ENCODE measurements at places on chromosomes 5 and 9.

- DNase-seq: no peak
These were observed 123.6 kb downstream of the C5orf15 start for GRCh38 chr5:133844836-133845235.

DNA sequence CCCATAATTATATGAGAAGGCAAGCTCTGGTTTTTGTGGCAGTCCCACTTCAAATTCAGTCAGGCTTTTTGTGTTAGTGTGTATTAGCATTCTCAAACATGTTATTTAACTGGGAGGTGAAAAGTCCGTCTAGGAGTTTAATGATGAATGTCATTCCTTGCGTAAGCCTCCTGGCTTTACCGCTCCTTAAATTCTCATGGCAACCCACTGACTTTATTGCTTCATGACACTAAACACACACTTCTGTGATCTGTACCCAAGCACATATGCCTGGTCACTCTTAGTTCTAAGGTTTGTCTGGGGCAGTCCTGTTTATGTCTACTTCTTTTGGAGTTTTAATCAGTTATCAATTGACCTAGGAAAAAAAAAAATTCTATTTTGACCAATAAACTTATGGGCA lies 677.9 kb upstream of the DMAC1 start:
- DNase-seq: no peak

DNA sequence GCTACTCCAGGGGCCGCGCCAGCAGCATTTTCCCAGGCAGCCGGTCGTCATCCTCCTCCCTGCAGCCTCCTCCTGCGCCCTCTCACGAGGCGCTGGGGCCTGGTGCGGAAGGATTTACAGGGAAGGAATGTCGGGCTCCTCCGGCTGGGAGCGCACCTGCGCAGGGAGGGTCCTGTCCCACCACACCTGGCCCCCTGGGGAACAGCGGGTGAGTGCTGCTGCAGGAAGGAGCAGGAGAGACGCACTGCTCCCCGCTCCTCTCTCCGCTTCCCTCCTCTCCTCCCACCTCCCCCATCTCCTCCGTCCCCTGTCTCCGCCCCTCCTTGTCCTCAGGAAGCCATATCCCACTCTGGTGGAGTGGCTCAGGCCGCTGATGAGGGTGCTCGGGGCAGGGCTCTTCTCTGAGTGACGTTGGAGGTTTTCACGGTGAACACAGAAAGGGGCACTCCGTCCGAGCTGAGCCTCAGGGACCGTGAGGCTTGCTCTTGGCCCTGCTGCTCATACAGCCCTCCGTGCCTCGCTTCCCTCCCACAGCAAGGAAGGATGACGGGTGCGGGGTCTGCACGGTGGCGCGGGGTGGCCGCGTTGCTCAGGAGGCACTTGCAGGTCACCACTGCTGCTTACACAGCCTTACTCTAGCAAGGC lies 31.3 kb downstream of the IRX4 start:
- DNase-seq: no peak

GRCh38 chr9:105243015-105243686 lies 1.3 kb upstream of the SLC44A1 start:
- peak; percentile 42 for DNase-seq

DNA sequence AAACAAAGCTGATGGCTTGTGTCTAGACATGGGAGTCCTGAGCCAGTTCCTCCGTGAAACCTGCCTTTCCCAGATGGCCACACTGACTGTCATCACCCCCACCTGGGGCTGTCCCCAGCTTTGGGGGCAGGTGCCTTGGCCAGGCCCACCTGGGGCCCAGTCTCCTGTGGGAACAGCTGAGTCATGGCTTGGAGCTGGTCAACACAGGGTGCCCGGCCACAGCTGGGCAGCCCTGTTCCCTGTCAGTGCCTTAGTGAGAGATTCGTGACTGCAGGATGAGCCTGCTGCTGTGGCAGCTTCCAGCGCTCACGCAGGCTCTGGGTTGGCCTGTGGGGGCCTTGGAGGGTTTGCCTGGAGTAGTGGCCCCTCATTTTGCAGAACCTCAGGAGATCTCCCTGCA lies 56.5 kb downstream of the COL5A1 start:
- DNase-seq: no peak

DNA sequence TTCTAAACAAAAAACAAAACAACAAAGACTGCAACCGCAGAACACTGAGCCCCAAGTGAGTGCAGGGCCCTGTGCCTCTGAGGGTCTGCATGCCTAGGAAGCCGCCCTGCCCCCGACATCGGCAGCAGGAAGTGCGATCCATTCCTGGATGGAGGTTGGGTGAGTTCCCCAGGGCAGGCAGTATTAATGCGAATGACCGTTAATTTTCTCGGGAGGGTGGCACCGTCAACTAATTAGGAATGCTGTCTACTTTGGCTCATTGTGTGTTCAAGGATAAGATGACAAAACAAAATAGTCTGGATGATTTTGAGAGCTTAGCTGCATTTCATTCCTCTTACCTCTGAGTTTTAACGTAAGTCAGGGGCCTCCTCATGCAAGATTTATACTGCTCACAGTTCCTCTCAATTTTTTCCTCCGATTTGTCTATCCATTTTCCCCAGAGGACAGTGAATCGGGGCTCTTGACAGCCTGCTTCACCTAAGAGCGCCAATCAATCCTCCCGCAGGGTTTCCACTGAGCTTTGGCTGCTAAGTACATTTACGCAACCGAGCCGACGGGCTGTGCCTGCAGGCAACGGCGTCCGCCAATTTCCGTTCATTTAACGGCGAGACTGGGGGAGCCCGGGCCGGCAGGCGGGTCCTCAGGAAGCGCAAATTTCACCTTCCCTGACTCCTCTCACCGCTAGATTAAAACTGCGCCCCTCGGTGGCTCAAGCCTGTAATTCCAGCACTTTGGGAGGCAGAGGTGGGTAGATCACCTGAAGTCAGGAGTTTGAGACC lies 2.9 kb upstream of the NXNL2 start:
- DNase-seq: no peak

DNA sequence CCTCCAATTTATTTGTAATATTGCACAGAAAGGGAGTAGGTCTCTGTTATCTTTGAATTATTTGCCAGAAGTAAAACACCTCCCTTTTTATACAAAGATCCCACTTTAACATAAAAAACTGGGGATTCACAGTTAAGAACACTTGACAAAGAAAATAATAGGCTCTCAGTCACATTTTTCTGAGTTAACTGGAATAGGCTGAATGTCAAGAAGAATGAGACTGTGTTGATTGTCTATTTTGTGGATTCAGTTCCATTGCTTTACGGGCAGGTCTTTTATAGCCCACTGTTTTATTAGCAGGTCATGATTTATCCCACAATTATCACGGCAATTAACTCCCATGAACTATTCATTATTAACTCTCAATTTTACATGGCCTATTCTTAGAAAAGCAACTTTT lies 427.4 kb downstream of the CTNND2 start:
- DNase-seq: no peak

DNA sequence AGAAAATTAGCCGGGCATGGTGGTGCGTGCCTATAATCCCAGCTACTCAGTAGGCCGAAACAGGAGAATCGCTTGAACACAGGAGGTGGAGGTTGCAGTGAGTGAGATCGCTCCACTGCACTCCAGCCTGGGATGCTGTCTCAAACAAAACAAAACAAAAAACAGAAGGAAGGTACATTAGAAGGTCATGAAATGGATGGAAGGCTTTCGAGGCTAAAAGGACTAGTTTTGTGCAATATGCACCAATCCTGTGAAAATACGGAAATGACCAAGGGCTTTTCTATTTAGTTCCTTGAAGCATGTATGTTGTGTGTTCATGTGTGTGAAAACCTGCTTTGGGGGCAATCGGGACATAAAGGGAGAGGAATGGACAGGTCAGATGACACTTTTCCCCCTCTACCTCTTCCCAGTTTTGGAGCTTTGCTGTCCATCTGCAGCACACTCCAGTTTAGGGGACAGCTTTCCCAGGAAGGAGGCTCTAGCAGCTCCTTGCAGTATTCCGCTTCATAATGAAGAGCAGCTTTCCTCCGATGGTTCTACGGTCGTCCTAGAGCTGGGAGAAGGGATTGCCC lies 15.0 kb downstream of the SPRY4 start:
- no peak for DNase-seq

GRCh38 chr5:172719211-172719610 lies 51.8 kb downstream of the DUSP1 start:
- no peak for DNase-seq

DNA sequence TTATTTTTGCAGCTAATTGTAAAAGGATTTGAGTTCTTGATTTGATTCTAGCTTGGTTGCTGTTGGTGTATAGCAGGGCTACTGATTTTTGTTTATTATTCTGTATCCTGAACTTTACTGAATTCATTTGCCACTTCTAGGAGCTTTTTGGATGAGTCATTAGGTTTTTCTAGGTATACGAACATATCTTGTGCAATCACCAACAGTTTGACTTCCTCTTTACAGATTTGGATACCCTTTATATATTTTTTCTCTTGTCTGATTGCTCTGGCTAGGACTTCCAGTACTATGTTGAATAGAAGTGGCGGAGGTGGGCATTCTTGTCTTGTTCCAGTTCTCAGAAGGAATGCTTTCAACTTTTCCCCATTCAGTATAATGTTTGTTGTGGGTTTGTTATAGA lies 210.8 kb downstream of the FGF10 start:
- DNase-seq: no peak

DNA sequence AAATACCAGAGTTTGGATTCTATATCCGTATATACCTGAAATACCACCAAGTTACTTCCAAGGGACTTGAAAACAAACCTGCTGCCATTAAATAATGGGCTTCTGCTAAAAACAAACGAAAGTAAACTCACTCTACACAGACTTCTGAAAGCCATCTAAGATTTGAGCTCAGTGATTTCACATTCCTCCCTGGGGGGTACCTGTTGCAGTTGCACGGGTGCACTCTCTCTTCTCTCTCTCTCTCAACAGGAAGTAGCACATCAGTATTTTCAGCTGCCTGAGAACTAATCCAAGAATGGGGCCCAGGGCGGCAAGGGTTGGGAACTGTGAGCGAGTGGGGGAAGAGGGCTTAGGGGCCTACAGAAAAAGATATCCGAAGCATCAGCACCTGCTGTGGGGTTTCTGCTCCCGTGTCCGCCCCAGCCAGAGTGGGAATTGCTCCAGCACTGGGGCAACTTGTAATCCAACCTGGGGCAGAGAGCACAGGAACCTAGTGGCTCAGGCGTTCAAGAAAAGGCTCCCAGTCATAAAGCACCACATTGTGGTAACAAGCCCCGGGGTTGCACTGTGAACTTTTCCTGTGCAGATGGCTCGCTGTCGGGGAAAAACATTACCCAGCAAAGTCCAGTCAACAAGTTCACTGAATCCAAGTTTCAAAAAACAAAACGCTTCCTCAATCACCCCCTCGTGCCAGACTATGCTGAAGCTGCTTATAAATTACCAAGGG lies 99.8 kb downstream of the EFNA5 start:
- no peak for DNase-seq

GRCh38 chr5:8865686-8866374 lies 680.0 kb downstream of the SEMA5A start:
- no peak for DNase-seq

- DNase-seq: no peak
These were observed 191.9 kb upstream of the SEMA6A start for GRCh38 chr5:116766470-116766947.

DNA sequence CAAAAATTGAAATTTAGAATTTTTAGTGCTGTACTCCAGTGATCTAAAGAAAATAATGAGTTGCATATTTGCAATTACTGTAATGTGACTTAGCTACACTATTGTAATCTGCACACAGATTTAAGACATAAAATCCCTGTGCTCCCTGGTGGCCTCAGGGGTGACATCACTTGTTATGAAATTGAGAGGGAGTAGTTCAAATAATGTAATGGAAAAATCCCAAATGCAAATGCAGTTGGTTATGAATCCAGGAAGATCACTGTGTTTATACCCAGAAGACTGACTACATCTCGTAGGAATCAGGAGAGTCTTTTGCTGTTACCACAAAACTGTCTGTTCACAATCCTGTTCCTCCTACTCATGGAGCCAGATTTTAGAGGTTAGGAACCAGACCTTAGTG lies 178.7 kb upstream of the FBXL17 start:
- peak; percentile 91 for DNase-seq

DNA sequence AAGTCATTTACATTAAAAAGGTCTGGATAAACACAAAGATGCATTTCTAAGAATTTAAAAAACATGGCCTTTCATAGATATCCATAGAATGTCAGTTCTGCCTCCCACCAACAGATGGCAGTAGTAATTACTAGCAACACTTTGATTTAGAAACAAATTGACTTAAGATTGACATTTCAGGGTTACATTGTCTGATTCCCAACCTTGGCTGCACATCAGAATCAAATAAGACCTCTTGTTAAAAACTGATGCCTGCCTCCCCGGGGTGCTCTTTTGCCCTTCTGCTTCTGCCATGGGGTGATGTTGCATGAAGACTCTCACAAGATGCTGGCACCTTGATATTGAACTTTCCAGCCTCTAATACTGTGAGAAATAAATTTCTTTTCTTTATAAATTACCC lies 146.2 kb upstream of the GPR151 start:
- no peak for DNase-seq

DNA sequence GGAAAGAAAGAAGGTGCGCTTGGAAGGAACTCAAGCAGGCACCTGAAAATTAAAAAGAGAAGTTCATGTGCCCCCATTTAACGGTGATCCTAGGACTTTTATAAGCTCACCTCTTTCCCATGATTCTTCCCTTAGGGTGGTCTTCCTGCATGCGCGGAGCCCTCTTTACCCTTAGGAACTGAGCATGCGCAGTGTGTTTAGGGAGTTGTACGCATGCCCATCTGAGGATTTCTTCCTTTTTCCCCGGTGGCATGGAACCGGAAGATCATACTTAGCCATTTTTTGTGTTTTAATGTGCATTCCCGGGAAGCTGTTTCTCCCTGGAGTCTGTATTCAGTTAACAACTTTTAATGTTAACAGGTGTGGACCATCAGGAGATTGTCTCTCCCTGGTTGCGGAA lies 119.0 kb downstream of the FBXL7 start:
- no peak for DNase-seq

- DNase-seq: no peak
These were observed 13.5 kb downstream of the CFAP77 start for GRCh38 chr9:132423503-132423902.

DNA sequence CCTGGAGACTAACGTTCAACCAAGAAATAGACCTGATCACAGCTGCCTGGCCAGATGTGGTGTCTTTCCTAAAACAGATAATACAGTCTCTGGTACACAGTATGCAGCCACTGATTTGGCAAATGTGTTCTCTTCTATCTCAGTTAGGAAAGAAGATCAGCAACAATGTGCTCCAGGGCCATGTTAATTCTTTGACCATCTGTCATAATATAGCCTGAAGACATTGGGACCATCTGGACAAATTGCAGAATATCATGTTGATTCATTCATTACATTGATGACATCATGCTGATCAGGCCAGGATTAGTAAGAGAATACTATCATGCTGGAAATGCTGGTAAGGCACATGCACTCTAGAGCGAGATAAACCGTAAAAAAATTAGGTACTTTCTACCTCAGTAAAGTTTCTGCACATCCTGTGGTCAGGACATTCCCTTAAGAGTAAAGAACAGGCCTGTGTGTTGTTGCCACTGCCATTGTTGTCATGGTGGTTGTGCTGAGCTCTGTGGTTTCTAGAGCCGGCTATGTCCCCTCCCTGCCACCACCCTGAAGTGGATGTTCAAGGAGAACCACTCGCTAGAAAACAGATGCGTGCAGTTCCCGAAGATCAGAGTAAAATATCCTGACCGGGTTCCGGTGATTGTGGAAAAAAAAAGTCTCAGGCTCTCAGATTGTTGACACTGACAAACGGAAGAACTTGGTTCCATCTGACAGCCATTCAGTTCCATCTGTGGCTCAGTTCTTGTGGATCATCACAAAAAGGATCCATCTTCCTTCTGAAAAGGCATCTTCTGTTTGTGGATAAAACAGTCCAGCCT lies 6.4 kb upstream of the JMY start:
- DNase-seq: peak; percentile 69

Data from AG09309 (cell line).